ENCODE measurements at places on chromosomes 16 and 17. TPM values are rescaled to one million over a fixed set of nuclear protein-coding genes. Genes with fewer than 3 reads are reported as not detected.
A peak's percentile ranks its signal among the peaks of the same experiment; 100 is the strongest.

The CSH1 gene
- not detected for total RNA-seq

GRCh38 chr17:51165680-51166197 is 472 bp upstream of the NME2 start:
- DNase-seq = no peak

DNA sequence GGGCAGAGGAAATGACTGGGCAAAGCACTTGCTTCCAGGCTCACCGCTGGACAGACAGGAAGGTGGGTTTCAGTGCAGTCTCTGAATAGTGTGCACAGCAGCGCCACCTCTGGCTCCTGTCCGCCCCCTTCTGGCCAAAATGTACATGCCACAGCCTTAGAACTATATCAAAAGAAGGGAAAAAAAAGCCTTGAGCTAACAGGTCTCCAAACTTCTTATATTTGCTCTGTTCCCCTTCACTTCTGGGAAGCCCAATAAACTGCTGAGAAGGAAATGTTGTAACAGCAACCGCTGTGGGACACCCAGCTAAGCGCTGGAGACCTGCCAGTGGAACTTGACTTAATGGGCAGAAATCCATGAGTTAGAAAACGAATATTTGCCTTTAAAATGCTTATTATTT is 17.5 kb downstream of the COG7 start:
- peak; percentile 53 for DNase-seq

- DNase-seq = no peak
Observed at GRCh38 chr16:65740711-65741110, 618.8 kb upstream of the CDH11 start.

The TNS4 gene
- not detected for total RNA-seq
